ENCODE measurements at places on chromosomes 1 and 21. TPM values are rescaled to one million over a fixed set of nuclear protein-coding genes. Genes with fewer than 3 reads are reported as not detected.
A peak's percentile ranks its signal among the peaks of the same experiment; 100 is the strongest.

Gene BARHL2
- total RNA-seq: not detected

Gene SLC9C2
- total RNA-seq: not detected

Gene SPRR5
- not detected for total RNA-seq

Gene INSRR
- total RNA-seq: not detected

Gene MEX3A
- 1.2 TPM for total RNA-seq

Gene EFNA1
- total RNA-seq: 57.9 TPM

Gene NMNAT2
- 1.7 TPM for total RNA-seq

Gene FAM151A
- total RNA-seq: not detected

Gene FOXD2
- total RNA-seq: 0.98 TPM

GRCh38 chr1:196309386-196309785, 298.9 kb downstream of the KCNT2 start:
- no peak overlapping the region for H3K27ac ChIP-seq
- H3K27me3 ChIP-seq: no peaks in the 10 kb centered on the region
- no peaks in the 10 kb centered on the region for H3K36me3 ChIP-seq
- H3K4me3 ChIP-seq: no peak overlapping the region
- no peak for DNase-seq

DNA sequence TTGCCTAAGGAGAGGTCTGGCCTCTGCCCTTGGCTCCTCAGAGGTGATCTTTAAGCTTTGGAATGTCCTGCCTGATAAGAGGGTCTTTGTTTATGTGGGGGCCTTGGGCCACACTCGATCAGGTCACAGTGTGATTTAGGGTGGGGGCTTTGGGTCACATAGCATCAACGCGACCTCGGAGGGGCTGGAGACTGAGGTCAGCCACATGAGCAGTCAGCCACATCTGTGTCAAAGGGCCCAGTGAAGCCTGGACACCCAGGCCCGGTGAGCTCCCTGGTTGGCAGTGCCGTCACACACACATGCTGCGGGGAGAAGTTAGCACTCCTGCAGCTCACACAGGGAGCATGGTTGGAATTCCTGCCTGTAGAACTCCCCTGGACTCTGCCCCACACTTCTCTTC, 345.0 kb downstream of the NPHP4 start:
- no peak overlapping the region for H3K4me3 ChIP-seq
- H3K4me1 ChIP-seq: no peaks in the 10 kb centered on the region
- no peak for DNase-seq
- no peak overlapping the region for H3K27ac ChIP-seq

DNA sequence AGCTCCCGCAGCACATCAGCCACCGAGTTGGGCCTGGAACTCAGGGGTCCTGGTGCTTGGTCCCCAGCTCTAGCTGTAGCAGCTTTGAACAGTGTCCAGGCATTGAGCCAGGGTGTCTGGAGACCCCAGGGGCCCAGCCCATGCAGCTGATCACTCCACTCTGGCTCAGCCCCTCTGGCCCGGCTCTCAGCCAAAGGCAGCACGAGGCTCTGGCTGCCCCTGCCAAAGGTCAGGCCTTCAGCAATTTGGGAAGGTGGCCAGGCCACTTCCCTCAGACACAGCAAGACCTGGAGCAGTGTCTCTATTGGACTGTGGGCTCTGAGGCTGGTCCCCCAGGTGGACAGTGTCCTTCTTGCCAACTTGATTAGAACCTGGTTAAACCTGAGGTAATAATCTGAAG, 34.4 kb upstream of the RNF19B start:
- H3K27me3 ChIP-seq: no peaks in the 10 kb centered on the region
- no peak for DNase-seq
- H3K27ac ChIP-seq: no peak overlapping the region
- H3K4me1 ChIP-seq: peaks cover 29% of the 10 kb centered on the region
- no peaks in the 10 kb centered on the region for H3K36me3 ChIP-seq

DNA sequence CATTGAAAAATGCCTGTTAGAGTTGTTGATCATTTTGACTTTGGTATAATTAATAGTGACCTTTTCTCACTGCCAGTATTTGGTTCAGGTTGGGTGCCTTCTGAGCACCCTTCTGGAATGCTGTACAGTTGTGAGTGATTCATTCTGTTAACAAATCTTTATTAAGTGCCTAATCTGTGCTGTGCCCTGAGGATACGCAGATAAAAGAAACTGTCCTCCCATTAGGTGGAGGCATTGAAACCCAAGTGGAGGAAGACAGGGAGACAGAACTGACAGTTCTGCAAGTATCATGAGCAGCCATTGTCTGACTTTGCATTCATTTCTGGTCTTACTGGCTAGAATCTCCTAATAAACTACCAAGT, 76.1 kb upstream of the ZNF326 start:
- peaks cover 10% of the 10 kb centered on the region for H3K4me1 ChIP-seq
- H3K27me3 ChIP-seq: no peaks in the 10 kb centered on the region
- no peaks in the 10 kb centered on the region for H3K36me3 ChIP-seq
- H3K27ac ChIP-seq: no peak overlapping the region

- H3K36me3 ChIP-seq: no peaks in the 10 kb centered on the region
- H3K27ac ChIP-seq: no peak overlapping the region
- no peaks in the 10 kb centered on the region for H3K27me3 ChIP-seq
- DNase-seq: no peak
- no peaks in the 10 kb centered on the region for H3K4me1 ChIP-seq
- H3K4me3 ChIP-seq: no peak overlapping the region
Measured at GRCh38 chr1:121546830-121547591, 362.2 kb downstream of the SRGAP2C start.

DNA sequence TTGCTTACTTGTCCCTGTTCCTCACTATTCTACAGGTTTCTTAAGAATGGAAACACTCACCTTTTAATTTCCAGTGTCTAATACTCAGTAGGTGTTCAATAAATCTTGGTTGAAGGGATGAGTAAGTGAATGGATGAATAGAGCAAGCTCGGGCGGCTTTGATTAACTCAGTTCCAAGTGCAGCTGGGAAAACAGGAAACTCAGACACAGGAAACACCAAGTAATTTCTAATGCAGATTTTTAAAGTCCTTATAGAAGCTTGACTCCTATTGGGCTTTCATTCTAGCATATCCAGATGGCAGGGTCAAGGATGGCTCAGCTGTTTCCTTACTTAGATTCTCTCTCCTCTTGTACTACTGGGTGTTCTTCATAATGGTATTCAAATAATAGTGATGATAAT, 14.0 kb downstream of the CAMK1G start:
- H3K27ac ChIP-seq: no peak overlapping the region
- no peaks in the 10 kb centered on the region for H3K27me3 ChIP-seq
- H3K36me3 ChIP-seq: no peaks in the 10 kb centered on the region
- no peak for DNase-seq

GRCh38 chr1:28914228-28915030, at the start of gene EPB41:
Gene EPB41 (plus strand): TSS chr1:28914569. CDS start chr1:28987438, 72,869 bp downstream.
- no peaks in the 10 kb centered on the region for H3K36me3 ChIP-seq
- peak; percentile 93 for DNase-seq
- H3K4me3 ChIP-seq: peak within 1 kb of the TSS; percentile 66
- H3K4me1 ChIP-seq: peaks cover 13% of the 10 kb centered on the region
- no peaks in the 10 kb centered on the region for H3K27me3 ChIP-seq
- peak within 1 kb of the TSS; percentile 84 for H3K27ac ChIP-seq

- H3K4me3 ChIP-seq: no peak overlapping the region
- peaks cover 39% of the 10 kb centered on the region for H3K4me1 ChIP-seq
- DNase-seq: no peak
Measured at GRCh38 chr1:212605441-212606394, 2.8 kb upstream of the ATF3 start.

GRCh38 chr1:10782491-10783244, 13.8 kb downstream of the CASZ1 start:
- no peak for DNase-seq
- no peaks in the 10 kb centered on the region for H3K27me3 ChIP-seq
- no peak overlapping the region for H3K4me3 ChIP-seq
- H3K36me3 ChIP-seq: no peaks in the 10 kb centered on the region

GRCh38 chr1:172356620-172357019, 63.9 kb upstream of the C1orf105 start:
- H3K4me1 ChIP-seq: peaks cover 48% of the 10 kb centered on the region
- no peak for DNase-seq

GRCh38 chr1:150521196-150521968, 5.8 kb downstream of the FALEC start:
- no peaks in the 10 kb centered on the region for H3K36me3 ChIP-seq
- no peaks in the 10 kb centered on the region for H3K4me1 ChIP-seq
- no peak overlapping the region for H3K27ac ChIP-seq
- H3K4me3 ChIP-seq: no peak overlapping the region
- no peaks in the 10 kb centered on the region for H3K27me3 ChIP-seq

GRCh38 chr1:110542725-110543124, 23.8 kb upstream of the KCNA10 start:
- DNase-seq: no peak
- H3K4me1 ChIP-seq: no peaks in the 10 kb centered on the region
- H3K27ac ChIP-seq: no peak overlapping the region
- no peaks in the 10 kb centered on the region for H3K36me3 ChIP-seq
- H3K27me3 ChIP-seq: no peaks in the 10 kb centered on the region

DNA sequence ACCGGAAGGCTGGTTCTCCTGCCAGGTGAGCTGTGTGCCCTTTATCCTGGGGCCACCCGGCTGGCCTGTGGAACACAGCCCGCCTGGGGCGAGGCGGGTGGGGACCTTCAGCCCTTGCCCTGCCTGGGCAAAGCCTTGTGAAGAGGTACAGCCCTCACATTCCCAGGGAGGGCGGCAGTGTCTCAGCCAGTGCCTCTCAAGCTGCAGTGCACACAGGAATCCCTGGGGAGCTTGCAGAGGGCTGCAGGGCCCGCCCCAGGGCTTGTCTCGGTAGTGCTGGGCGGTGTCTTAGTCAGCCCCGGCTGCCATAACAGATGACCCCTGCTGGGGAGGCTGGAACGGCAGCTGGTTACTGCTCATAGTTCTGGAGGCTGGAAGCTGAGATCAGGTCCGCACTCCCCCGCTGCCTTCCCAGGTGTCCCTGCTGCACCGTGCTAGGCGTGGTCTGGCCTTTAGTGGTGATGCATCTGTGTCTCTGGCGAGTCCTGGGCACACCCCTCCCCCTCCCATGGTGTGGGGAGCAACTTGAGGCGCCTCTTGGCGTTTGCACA, 12.6 kb downstream of the DFFB start:
- H3K4me3 ChIP-seq: no peak overlapping the region
- no peak for DNase-seq
- H3K27ac ChIP-seq: no peak overlapping the region
- peaks cover 57% of the 10 kb centered on the region for H3K36me3 ChIP-seq

GRCh38 chr1:203512517-203512847, 18.5 kb downstream of the OPTC start:
- no peaks in the 10 kb centered on the region for H3K27me3 ChIP-seq
- peaks cover 44% of the 10 kb centered on the region for H3K4me1 ChIP-seq
- H3K36me3 ChIP-seq: no peaks in the 10 kb centered on the region
- no peak overlapping the region for H3K4me3 ChIP-seq

DNA sequence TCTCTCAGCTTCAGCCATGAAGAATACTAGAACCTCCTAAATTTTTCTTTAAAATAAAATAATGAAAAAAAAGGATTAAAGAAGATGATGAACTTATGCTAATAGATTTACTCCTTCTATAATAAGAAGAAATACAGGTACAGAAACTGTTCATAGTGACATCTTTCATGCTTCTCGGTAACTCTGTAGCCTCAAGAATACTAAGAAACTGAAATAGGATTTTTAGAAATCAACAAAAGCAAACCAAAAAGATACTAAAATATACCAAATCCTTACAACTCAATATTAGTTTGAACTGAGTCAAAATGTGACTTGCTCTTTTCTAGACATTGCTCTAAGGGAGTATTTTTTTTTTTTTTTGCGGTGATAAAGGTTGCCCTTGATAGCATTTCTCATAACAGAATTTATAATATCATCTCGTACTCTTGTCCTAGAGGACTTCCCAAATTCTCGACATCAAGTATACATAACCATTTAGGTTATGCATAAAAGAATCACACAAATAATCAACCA, 42.8 kb downstream of the ZZZ3 start:
- no peaks in the 10 kb centered on the region for H3K27me3 ChIP-seq
- no peak overlapping the region for H3K4me3 ChIP-seq
- no peak for DNase-seq
- no peaks in the 10 kb centered on the region for H3K4me1 ChIP-seq

- H3K27ac ChIP-seq: no peak overlapping the region
- H3K36me3 ChIP-seq: no peaks in the 10 kb centered on the region
- no peaks in the 10 kb centered on the region for H3K27me3 ChIP-seq
- DNase-seq: no peak
Measured at GRCh38 chr21:19029816-19030215, 626.2 kb upstream of the TMPRSS15 start.

- DNase-seq: no peak
- no peaks in the 10 kb centered on the region for H3K27me3 ChIP-seq
- peak overlapping the region; percentile 24 for H3K4me3 ChIP-seq
- H3K27ac ChIP-seq: peak overlapping the region; percentile 65
Measured at GRCh38 chr1:151196292-151196800, 2.0 kb upstream of the PIP5K1A start.

- H3K36me3 ChIP-seq: no peaks in the 10 kb centered on the region
- no peak for DNase-seq
- H3K27me3 ChIP-seq: no peaks in the 10 kb centered on the region
- no peaks in the 10 kb centered on the region for H3K4me1 ChIP-seq
- no peak overlapping the region for H3K27ac ChIP-seq
Measured at GRCh38 chr1:188708795-188709535, 1768.7 kb downstream of the BRINP3 start.

DNA sequence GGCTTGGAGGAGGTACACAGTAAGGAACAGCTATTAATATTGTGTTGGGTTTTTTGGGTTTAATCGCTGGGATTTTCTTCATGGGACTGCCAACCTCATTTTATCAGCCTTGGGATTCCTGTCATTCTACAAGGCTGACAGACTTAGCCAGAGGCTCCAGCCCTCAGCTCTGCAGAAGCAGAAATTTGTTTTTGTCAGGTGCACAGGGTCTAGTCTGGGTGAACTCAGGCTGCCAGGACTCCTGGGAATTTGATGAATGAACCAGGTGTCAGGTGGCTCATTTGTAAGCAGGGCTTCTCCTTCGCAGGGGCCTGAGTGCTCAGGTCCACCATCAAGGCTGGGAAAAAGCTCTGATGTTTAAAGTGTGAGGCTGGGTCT, 11.5 kb upstream of the ZNF362 start:
- H3K4me1 ChIP-seq: no peaks in the 10 kb centered on the region
- no peak overlapping the region for H3K27ac ChIP-seq
- H3K27me3 ChIP-seq: no peaks in the 10 kb centered on the region
- no peak for DNase-seq
- H3K4me3 ChIP-seq: no peak overlapping the region

DNA sequence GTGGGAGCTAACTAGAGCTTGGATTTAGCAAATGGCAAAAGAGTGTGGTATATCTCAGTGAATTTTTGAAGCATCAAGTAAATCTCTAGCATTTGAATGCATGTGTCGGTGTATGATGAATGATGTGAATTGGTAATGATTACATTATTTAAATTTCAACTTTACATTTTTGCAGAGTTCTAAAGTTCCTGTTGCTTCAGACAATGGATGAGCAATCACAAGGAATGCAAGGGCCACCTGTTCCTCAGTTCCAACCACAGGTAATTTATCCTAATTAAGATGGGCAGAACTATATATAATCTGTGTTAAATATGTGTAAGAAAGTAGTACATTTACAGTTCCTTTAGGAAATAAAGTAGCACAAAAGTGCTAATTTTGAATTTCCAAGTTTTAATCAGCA, 75.6 kb downstream of the NEK7 start:
- H3K27ac ChIP-seq: no peak overlapping the region
- H3K27me3 ChIP-seq: no peaks in the 10 kb centered on the region
- no peak for DNase-seq
